Mesangial cell (primary cell): ENCODE measurements at places on chromosomes 7 and 10. TPM values are rescaled to one million over a fixed set of nuclear protein-coding genes. Genes with fewer than 3 reads are reported as not detected.

Gene SFTPA1
- not detected in 2 replicates for total RNA-seq

Gene TBATA
- total RNA-seq = not detected in 2 replicates

Gene SLC39A12
- total RNA-seq = not detected in 2 replicates

Gene C10orf71
- not detected in 2 replicates for total RNA-seq

Gene C7orf57
- 0.13 and 0.16 TPM in 2 replicates for total RNA-seq

Gene SHH
- total RNA-seq = 0.16 and 1.6 TPM in 2 replicates

Gene WEE2
- not detected in 2 replicates for total RNA-seq
